Mesendoderm (in vitro differentiated cells): ENCODE measurements at places on chromosomes 2 and 18.
A peak's percentile ranks its signal among the peaks of the same experiment; 100 is the strongest.

DNA sequence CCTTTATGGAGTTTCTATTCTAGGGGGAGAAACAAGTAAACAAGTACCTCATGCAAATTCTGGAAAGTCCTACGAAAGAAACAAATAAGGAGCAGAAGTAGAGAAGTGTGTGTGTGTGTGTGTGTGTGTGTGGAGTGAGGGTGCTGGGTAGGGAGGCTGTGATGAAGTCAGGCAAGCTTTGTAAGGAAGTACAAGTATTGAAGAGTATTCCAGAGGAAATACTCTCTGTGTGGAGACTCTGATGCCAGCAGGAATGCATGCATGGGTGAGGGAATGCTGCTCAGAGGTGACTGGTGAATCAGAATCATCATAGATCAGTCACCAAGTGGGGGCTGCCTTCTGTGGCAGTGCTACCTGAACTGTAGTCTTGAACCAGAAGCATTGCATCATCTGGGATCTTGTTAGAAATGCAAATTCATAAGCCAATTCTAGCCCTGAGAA lies 34.5 kb downstream of the SLC4A3 start:
- DNase-seq = peak; percentile 75

DNA sequence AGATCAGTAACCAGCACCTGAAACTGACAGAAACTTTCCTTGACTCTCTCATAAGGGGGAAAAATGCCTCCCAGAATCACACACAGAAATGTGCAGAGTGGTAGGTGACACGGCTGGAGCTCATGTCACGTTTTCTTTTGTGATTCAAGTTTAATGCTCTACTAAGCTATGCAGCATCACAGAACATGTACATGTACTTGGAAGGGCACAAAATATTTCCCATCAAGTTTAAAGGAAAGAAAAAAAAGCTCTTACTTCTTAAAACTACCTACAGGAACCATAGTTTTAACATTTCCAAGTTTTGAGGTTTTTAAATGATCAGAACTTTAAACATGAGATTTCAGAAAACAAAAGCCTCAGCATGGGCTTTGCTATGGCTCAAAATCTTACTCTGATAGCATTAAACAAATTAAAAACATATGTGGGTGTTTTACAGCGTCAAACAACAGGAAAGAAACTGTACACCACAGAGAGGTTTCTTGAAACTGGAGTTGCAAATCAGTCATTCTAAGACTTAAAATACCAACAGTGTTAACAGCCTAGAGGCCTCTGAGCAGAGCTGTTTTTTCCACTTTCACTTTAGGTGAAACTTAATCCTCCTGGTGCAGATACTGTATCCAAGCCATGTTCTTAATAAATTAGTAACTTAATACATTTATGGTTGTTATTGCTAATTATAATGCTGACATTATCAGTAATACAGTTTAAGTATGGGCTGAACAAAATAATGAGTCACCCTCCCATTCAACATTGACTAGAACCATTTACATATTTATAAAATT lies 30.1 kb downstream of the MBP start:
- DNase-seq = no peak

DNA sequence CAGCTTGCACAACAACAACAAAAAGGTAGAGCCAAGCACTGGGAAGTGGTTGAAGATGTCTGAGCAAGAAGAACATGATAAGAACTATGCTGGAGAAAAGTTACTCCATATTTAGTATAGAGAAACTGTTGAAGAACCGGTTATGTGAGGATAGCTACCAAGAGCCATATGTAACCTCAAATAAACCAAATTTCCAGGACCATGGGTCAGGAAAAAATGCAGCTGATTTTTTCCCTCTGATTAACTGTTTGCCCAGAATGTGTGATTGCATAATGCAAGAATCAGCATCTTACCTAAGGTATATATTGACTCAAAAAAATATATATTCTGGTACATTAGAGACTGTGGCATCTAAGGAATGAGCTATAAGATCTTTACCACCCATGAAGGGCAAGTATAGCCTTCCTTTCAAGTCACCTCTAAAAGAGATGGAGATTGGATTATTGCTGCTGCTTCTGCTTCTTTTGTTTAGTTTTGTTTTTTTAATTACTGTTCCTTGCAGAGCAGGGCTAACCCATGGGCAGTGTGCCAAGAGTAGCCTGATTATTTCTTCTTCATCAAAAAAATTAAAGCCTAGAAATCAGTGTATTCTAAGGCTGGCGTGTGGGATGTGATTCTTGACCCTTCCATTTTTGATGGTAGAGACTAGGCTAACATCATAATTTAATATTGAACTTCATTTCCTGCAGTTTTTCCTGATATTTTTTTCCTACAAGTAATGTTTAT lies 76.9 kb upstream of the MAP3K20 start:
- no peak for DNase-seq

- no peak for DNase-seq
These were observed 79.0 kb upstream of the CTDP1 start for GRCh38 chr18:79600596-79600995.

- DNase-seq = no peak
These were observed 81.4 kb downstream of the KCNS3 start for GRCh38 chr2:17959833-17960232.

- no peak for DNase-seq
These were observed 30.3 kb downstream of the MOGAT1 start for GRCh38 chr2:222701721-222702131.
